Cerebellar nuclear complex (tissue), 1 donor: ENCODE measurements at places on chromosomes 2 and 18.

GRCh38 chr18:29653671-29654215 lies 1388.8 kb downstream of the DSC3 start:
- DNase-seq: no peak

- DNase-seq: no peak
These were observed 189.8 kb downstream of the RBM43 start for GRCh38 chr2:151071906-151072305.

GRCh38 chr2:177272765-177273164 lies 8.2 kb upstream of the NFE2L2 start:
- DNase-seq: no peak

- no peak for DNase-seq
These were observed 183.4 kb upstream of the CDH7 start for GRCh38 chr18:65567372-65567771.

DNA sequence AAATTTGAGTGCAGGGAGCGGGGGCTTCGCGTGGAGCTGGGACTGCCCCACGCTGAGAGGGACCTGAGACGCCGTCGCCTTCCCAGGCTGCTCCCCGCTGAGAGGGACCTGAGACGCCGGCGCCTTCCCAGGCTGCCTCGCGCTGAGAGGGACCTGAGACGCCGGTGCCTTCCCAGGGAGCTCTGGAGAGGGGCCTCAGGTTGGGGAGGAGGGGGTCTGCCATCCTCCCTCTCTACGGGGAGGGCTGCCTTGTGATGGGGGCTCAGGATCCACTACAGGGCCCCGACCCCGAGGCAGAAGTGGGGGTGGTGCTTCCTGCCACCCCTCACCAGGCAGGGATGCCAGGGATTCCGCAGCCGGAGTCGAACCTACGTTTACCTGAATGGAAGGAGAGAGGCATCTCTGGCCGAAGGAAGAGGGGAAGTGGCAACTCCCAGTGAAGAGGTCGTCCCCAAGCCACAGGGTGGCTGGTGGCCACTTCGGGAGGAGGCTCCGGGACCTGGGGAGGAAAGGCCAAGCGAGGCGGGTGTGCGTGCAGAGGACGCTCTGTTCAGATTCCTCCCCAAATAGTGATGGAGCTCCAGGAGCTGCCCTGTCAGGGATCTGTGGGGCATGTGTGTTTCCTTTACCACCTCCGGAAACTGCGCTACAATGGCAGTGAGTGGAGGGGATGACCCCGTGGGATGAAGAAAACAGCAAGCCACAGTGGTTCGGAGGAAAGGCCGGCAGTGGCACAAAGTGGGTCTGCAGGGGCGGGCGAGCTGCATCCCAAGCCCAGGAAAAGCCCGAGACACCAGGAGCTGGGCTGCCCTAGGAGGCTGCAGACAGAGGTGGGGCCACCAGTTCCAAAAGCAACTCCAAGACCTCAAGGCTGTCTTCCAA lies 108.2 kb upstream of the CTDP1 start:
- no peak for DNase-seq

GRCh38 chr2:206837775-206838174 lies 72.4 kb downstream of the FASTKD2 start:
- DNase-seq: no peak

GRCh38 chr2:165698444-165698884 lies 95.6 kb downstream of the GALNT3 start:
- DNase-seq: no peak

GRCh38 chr2:189157456-189157855 lies 22.1 kb downstream of the COL5A2 start:
- no peak for DNase-seq
